ENCODE measurements at places on chromosomes 13 and 19. TPM values are rescaled to one million over a fixed set of nuclear protein-coding genes. Genes with fewer than 3 reads are reported as not detected.

SMIM44 gene
- total RNA-seq, result not detected

MEIOSIN gene
- total RNA-seq, result not detected

GSX1 gene
- total RNA-seq, result not detected

- no peak for DNase-seq
Observed at GRCh38 chr13:112726016-112726767, 36.4 kb downstream of the ATP11A start.

- no peak for DNase-seq
Observed at GRCh38 chr13:73924607-73925006, 209.6 kb downstream of the KLF12 start.

GRCh38 chr13:22427066-22427465 lies 753.7 kb upstream of the SGCG start:
- DNase-seq, result no peak

DNA sequence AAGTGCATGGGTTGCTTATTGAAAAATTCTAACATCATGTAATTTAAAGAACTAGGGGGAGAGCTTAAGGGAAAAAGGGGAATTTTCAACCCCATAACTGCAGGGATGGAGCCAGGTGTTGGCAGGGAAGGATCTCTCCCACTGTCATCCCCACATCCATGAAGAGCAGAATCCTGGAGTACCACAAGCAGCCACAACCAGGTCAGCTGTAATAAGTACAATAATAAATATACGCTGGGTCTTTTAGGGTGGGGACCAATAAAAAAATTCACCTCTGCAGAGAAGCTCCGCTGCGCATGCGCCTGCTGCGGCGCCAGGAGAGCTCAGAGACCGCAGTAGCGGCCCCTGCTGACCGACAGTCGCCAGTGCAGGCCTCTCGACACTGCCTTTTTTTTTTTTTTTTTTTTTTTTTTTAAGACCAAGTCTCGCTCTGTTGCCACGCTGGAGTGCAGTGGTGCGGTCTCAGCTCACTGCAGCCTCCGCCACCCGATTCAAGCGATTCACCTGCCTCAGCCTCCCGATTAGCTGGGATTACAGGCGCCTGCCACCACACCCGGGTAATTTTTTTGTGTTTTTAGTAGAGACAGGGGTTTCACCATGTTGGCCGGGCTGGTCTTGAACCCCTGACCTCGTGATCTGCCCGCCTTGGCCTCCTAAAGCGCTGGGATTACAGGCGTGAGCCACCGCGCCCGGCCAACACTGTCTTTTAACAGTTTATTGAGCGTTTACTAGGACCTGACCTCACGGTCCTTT lies 2.5 kb upstream of the EEF2 start:
- DNase-seq, result peak; percentile 68

All from dermis microvascular lymphatic vessel endothelial cell (primary cell).